ENCODE measurements at places on chromosomes 5 and 9.
A peak's percentile ranks its signal among the peaks of the same experiment; 100 is the strongest.

GRCh38 chr5:111530298-111530740 lies 18.0 kb upstream of the STARD4 start:
- DNase-seq: peak; percentile 85

GRCh38 chr5:11963227-11963626 lies 59.0 kb upstream of the CTNND2 start:
- DNase-seq: no peak

GRCh38 chr9:75023846-75024245 lies 4.2 kb downstream of the CARNMT1 start:
- no peak for DNase-seq

GRCh38 chr5:152007653-152008335 lies 83.1 kb upstream of the GLRA1 start:
- no peak for DNase-seq

GRCh38 chr5:64807520-64807919 lies 38.8 kb downstream of the CWC27 start:
- DNase-seq: no peak

GRCh38 chr5:14108170-14108996 lies 34.8 kb upstream of the TRIO start:
- no peak for DNase-seq

DNA sequence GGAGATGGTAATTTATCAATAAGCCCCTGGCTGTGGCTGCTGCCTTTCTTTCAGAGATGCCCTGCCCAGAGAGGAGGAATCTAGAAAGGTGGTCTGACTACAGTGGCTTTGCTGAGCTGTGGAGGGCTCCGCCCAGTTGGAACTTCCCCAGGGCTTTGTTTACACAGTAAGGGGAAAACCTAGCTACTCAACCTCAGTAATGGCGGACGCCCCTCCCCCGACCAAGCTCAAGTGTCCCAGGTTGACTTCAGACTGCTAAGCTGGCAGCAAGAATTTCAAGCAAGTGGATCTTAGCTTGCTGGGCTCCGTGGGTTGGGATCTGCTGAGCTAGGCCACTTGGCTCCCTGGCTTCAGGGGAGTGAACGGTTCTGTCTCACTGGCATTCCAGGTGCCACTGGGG lies 865.4 kb upstream of the ACO1 start:
- DNase-seq: no peak

DNA sequence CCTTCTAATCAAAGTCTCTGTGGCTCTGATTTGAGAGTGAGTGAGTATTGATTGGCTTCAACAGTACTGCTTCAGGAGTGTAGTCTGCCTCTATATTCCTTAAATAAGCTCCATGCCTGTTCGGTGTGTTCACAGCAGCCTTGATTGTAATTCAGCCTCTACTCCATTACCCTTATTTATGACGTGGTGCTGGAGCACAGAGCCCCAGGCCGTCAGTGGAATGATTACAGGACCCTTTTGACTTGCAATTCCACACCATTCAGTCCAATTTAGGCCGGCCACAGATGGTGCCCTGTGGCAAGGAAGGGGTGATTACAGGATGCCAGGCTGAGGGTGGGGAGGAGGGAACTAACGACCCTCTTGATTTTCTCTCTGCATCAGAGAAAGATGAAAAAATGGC lies 110.3 kb downstream of the ASTN2 start:
- no peak for DNase-seq

DNA sequence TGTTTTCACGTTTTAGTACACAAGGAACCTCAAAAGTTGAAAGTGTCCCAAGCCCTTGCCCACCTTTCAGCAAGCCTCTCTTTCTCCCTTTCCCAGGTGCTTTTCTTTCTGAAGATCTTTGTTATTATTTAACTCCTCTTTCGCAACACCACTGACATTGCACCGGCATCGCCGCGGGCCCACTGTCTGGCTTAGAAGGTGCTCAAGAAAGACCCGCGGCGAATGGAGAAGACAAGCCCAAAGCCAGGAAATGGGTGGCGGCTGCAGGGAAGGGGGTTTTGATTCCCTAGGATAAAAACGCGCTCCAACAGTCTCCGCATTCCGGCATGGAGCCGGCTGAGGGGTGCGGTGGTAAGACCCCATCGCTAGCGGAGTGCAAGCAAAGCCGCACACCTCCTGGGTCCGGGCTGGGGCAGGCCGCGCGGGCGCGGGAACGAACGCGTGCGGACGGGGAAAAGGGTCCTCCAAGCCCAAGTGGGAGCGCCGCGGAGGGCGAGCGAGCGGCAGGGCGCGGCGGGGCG lies 404 bp upstream of the AFAP1L1 start:
- DNase-seq: no peak

GRCh38 chr5:120991569-120991968 lies 527.5 kb downstream of the PRR16 start:
- DNase-seq: no peak

GRCh38 chr5:1659100-1659981 lies 135.6 kb upstream of the LPCAT1 start:
- no peak for DNase-seq

DNA sequence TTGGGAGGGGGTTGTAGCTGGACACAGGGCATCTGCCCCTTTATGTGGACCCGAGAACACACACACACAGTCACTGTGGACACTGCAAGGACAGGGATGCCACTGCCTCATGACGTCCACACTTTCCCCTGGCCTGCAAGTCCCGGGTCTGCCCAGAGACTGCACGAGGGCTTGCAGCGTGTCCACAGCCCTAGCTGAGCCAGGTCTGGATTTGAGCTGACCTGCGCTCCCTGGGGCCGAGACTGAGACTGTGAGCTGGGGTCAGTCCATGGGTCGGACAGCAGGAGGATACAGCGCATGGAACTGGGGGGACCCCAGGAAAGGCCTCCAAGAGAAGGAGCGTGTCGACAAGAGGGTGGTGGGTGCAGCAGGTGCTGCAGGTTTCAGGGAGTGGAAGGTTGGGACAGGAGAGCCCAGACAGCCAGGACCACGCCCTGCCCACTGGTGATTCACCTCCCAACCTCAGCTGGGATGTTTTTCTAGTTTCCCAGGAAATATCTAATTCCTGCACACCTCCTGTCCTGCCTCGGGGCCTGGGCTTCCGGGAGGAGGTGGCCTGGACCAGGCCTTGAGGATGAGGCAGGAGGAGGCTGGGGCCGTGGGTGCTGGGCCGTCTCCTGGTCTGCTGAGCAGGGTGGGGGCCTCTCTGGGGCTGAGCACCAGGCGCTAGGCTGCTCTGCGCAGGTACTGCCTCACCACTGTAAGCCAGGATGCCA lies 806 bp upstream of the RNF224 start:
- no peak for DNase-seq

GRCh38 chr5:161078793-161079192 lies 226.8 kb upstream of the ATP10B start:
- no peak for DNase-seq

- DNase-seq: no peak
These were observed 51.8 kb upstream of the CTNNAL1 start for GRCh38 chr9:109064963-109065702.

DNA sequence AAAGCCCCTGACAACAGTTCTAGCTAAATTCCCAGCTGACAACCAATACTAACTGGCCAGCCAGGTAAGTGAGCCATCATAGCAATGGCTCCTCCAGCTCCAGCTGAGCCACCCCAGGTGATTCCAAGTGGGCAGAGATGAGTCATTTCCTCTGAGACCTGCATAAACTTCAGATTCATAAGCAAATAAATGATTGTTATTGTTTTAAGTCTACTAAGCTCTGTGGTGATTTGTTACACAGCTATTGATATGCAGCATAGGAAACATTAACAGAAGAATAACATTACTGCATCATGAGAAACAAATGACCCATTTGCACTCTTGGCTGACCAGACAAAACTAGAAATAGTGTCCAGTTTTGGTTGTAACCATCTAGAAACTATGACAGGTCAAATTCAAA lies 60.3 kb downstream of the TTC39B start:
- no peak for DNase-seq

GRCh38 chr5:122415801-122416120 lies 103.7 kb downstream of the SNCAIP start:
- no peak for DNase-seq

- DNase-seq: no peak
These were observed 326.7 kb upstream of the EFNA5 start for GRCh38 chr5:107997338-107997980.

DNA sequence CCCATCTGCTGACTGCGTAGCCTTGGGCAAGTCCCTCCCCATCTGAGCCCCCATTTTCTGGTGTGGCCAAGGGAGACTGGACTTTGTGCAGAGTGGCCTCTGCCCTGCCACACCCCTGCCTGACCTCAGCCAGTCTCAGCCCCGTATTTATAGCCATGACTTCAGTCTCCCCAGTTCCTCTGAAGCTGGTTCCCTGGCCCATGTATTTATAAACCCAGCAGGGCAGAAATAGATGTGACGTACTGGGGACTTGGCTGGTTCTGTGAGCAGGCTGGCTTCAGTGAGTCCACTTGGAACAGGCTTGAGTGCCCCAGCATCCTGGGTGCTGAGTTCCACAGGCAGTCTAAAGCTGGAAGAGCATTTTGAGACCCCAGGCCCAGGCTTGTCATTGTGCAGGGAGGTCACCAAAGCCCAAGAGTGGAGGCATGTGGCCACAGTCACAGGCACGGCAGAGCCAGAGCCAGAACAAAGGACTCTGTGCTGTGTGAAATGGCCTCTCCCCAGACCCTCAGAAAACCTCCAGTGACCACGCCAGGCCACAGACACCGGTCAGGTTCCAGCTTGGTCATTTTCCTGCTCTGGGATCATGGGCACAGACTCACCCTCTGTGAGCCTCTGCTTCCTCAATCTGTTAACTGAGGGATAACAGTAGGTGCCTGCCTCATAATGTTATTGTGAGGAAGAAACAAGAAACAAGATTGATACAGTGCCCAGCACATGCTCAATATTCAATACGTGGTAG lies 30.4 kb upstream of the SYNPO start:
- no peak for DNase-seq

DNA sequence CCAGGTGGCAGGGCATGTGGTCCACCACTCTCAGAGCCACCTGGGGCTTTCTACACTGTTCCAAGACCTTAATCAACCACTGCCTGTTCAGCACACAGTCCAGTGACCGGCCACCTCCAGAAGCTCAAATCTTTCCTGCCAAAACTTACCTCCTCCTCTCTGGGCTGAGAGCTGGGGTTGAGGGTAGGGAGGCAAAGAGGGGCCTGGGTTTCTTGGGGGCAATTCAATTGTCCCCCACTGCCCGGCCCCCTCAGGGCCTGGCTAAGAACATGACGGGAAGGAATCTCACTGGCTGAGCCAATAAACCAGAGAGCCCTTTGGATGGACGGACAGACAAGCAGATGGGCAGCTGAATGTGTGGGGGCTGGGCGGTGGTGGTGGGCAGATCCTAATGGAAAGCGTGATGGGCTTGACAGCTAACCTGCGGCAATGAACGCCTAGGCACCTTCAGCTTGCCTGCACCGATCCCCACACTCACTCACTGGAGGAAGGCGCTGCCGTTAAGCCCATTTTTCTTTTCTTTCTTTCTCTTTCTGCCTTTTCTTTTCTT lies 5.4 kb downstream of the NR5A1 start:
- no peak for DNase-seq

Measured in activated CD8-positive, alpha-beta memory T cell treated with anti-CD3 and anti-CD28 coated beads for 1 hour (primary cell).